ENCODE measurements at places on chromosomes 5 and 9.

- DNase-seq, result no peak
Observed at GRCh38 chr5:11684607-11685006, 219.6 kb downstream of the CTNND2 start.

GRCh38 chr9:38214432-38214831 is 145.4 kb upstream of the SHB start:
- no peak for DNase-seq

DNA sequence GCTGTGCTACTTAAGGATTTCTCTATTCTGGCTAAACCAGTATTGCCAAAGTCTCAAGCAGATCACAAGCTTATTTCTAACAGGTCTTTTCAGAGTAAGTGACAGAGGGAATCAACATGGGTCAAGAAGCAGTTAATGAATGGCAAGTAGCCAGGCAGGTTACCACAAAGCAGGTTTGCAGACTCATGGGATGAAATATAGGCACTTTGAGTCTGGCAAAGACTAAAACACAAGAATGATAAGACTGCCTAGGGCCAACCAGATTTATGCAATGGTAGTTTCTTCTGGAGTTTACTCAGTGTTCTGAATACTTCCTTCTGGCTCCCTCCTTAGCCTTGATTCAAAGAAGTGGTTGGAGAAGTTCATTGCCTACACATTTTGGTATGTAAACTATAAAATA is 3.6 kb downstream of the HMGCS1 start:
- no peak for DNase-seq

- DNase-seq, result peak; percentile 6
Observed at GRCh38 chr5:52469420-52469819, 318.3 kb upstream of the ITGA1 start.

GRCh38 chr5:6112538-6112937 is 265.8 kb downstream of the MED10 start:
- DNase-seq, result no peak

DNA sequence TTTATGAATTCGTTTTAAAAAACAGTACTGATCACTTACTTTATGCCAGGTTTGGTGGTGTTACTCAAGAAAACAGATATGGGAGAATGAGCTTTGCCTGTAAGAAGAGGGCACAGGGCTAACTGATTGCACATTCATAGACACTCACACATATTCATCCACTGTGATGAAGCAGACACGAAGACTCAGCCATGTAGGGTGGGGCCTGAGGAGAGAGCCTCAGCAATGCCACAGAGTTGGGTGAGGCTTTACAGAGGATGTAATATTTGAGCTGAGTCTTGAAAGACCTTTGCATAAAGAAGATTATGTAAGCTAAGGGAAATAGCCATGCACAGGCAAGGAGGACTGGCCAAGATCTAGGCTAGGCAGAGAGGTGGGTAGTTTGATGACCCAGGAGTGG is 472.8 kb downstream of the PSAT1 start:
- DNase-seq, result no peak

- DNase-seq, result no peak
Observed at GRCh38 chr5:147648597-147648996, 133.9 kb downstream of the JAKMIP2 start.

DNA sequence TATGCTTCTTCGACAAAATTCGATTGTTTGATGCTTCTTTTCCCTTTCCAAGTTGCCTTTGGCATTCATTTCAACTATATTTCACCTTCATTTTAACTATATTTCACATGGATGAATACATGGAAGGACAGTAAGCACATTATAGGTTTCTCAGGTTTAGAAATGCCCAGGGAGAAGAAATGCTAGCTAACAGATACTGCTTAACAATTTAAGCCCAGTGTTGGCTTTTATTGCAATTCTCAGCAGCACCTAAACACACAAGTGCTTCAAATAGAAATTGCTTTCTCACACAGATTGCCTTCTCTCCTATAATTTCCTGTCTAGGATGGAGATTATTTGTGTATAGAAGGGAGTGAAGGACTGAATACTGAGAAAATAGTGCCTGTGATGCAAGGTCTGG is 30.2 kb upstream of the SMC5 start:
- no peak for DNase-seq

- no peak for DNase-seq
Observed at GRCh38 chr5:141486091-141486490, 1.3 kb downstream of the PCDHGC4 start.

DNA sequence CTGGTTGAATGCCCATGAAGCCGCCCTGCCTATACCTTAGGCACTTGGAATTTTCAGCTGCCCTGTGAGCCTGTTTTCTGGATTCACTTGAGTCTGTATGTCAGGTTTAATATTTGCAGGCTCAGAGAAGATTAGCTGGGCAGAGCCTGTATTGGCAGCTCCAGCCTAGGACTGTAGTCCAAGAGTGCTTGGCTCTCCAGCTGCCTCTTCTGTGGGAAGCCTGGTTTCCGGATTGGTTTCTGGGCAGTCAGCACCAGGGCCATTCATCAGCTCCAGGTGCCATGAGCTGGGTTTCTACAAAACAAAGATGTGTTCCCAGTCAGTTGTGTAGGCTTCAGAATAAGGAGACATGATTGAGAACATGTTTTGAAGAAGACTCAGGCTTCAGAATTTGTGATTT is 90.1 kb downstream of the ARHGAP26 start:
- no peak for DNase-seq

DNA sequence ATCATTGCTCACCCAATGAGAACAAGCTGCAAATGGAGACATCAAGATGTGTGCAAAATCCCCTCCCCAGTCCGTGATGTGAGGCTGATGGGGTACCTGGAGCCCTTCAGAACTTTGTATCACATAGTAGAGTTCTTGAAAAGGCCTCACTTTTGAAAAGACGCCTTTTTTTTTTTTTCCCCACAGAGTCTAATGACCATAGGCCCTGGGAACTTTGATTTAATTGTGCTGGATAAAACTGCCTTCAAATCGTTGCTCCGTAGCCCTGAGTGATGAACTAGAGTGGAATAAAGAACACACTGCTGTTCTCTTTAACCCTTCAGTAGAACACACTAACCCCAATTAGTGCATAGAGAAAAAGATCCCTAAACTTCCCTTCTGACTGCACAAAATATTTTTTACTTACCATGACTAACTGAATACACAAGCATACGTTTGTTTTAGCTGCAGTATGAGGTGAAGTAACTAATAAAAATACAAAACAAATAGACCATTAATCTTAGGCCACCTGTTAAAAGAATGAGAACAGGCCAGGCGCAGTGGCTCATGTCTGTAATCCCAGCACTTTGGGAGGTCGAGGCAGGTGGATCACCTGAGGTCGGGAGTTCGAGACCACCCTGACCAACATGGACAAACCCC is 15.1 kb downstream of the PSAT1 start:
- no peak for DNase-seq

GRCh38 chr9:104556830-104557634 is 11.9 kb upstream of the OR13C8 start:
- no peak for DNase-seq

- DNase-seq, result no peak
Observed at GRCh38 chr9:116165912-116166311, 12.3 kb downstream of the PAPPA start.

Data from activated CD4-positive, alpha-beta T cell treated with anti-CD3 and anti-CD28 coated beads, Interleukin-2, amount 50 U/mL, for 4 hours (primary cell).